SHP77 (cell line): ENCODE measurements at places on chromosomes 7 and 10.

- no peak for DNase-seq
Observed at GRCh38 chr10:114282526-114282925, 43.5 kb downstream of the VWA2 start.

- no peak for DNase-seq
Observed at GRCh38 chr7:181738-182137, 10.6 kb upstream of the FAM20C start.

- DNase-seq, result no peak
Observed at GRCh38 chr7:74429153-74429747, 24.5 kb upstream of the GTF2IRD1 start.

DNA sequence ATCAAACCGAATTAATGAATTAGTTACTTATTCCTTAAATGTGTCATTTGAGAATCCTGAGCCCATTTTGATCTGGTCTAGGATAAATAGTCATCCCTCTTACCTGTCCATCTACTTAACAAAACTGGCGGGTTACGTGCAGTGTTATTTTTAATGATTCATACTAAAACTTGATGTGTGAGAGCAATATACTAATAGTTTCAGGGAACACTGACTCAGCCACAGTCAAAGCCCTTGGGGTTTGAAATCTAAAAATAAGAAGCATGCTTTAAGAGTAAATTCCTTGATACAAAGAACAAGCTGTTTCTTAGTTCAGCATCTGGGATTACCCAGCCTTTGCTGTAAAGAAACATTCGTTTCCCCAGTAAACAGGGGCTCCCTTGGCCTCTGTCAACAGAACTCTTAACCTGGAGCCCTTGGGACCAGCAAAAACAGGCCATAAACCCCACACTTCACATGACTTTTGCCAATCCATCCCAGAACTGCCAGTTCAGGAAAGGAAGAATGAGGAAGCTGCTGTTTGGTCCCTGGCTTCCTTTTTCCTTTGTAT, 370.6 kb upstream of the IGFBP3 start:
- no peak for DNase-seq

DNA sequence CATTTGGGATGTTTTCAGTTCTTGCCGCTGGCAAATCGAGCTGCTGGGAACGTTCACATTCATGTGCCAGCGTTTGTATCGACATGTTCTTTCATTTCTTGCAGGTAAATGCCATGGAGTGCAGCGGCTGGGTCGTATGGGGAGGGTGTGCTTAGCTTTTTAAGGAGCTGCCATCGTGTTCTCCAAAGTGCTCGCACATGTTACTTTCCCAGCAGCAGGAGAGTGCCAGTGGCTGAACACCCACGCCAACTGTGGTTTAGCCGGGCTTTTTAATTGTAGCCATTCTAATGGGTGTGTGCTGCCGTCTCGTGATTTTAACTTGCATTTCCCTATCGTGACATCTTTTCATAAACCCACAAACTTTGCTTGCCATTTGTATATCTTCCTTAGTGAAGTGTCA, 11.6 kb upstream of the BNIP3 start:
- no peak for DNase-seq

DNA sequence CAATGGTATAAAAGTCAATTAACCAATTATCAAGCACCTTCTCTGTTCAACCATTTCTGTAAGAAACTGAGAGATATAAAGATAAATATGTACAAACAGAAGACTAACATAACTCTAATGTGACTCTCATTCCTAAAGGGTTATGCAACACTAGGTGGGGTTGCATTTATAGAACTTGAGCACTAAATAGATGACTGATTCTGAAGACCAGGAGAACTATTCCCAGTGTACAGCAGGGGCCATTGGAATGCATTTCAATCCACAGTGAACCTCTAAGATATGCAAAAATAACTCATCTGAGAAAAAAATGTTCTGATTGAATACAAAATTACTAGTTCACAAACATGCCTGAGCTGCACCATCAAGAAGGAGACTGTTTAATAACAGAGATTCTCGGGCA, 341.2 kb upstream of the STEAP1 start:
- no peak for DNase-seq

DNA sequence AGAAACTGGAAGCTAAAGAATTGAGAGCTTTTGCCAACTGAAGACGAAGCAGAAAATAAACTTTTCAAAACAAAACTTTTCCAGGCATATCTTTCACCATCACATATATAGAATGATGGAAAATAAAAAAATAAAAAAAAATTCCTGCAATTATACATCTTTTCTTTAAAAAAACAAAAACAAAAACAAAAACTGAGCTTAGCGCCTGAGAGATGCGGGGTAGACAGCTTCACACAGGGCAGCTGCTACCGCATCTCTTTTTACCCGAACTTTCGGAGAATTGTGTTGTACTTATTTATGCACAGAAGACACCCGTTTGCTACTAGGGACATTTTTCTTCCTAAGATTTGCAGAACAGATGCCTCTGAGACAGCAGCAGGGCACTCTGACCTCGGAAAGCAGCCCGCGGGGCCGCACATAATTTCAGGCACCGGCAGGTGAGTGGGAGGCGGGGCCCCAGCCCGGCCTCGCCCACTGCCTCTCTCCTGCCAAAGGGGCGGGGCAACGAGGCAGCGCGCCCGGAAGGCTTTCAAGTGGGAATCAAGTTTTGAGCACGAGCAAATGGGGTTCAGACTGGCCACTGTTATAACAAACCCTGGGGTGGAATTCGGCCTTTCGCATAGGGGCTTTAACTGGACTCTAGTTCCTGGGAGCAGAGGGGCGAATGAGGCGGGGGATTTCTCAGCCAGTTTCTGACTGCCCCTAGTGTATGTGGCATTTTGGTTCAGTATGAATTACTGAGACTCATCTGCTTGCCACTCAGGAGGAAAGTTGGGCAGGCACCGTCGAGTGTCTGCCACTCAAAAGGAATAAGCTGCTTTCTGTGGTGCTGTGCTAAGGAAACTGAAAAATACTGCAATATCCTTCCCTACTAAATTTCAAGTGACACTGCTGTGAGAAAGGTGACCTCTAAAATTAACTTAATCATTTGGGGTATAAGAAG, 18.5 kb upstream of the FAM133B start:
- DNase-seq, result peak; percentile 21

DNA sequence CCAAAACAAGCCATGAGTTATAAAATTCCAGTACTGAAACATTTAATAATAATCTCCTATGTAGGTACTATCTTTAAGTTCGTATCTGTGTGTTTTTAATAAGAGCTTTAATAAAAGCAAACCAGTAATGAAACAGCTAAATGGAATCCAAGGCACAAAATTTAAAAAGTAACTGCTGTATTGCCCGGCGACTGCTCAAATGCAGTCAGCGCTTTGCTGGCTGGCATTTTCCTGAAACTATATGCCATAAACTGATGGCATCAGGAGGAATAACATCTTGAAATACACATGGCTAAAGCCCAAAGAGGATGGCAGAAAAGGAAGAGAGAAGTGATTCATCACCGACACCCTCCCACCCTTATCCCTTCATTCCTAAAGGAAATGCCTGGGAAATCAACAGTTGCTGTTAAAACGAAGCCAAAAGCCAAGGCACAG, 133.1 kb downstream of the CUBN start:
- no peak for DNase-seq

DNA sequence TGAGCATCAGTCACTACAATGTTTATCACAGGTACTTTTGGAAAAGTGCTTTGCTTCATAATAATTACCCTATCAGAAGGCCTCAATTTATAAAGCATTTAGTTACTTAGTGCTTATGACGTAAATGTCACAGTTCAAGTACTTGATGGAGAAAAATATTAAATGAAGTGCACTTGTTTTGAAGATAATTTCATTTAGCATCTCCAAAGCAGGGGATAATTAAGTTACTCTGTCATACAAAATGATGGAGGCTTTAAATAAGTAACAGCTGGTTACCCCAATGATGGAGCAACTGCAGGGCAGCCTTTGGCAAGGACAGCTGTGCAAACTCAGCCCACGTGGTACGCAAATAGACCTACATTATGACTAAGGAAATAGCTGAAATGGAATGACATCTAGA, 768.8 kb downstream of the GRM8 start:
- peak; percentile 95 for DNase-seq

DNA sequence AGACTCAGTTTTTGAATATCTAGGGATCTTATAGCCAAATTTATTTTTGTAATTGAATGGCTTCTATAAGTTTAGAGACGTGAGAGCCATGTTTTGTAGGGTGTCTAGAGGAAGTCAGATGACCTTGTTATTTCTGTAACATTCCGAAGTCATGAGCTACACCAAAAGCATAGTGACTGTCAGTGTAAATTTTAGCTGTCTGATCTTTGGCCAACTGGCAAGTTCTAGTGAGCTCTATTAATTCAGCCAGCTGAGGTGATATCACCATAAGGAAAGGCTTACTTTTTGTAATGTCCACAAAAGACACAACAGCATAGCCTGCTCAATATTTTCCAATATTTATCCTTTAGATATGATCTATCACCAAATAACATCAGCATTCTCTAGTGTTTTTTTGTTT, 9.9 kb upstream of the NT5C3A start:
- no peak for DNase-seq

GRCh38 chr7:117950601-117951260, 77.5 kb upstream of the CTTNBP2 start:
- DNase-seq, result no peak

DNA sequence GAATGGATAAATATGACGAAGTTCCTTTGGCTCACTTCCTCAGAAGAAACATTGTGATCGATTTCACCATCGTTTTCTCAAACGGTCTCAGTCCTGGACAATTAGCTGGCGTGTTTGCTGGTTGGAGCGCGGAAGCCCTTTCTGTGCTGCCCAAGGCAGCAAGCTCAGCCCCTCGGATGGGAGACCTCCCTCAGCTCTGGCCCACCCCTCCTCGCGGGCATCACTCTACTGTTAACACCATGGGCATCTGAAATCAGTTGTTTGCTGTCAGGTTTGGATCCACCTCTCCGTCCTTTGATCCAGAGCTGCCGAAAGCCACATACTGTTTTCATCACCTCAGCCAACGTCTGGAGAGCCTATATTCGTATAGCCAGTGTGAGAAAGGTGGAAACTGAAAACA, 68.2 kb downstream of the C10orf143 start:
- no peak for DNase-seq

- no peak for DNase-seq
Observed at GRCh38 chr7:40211276-40212003, 76.6 kb downstream of the SUGCT start.

DNA sequence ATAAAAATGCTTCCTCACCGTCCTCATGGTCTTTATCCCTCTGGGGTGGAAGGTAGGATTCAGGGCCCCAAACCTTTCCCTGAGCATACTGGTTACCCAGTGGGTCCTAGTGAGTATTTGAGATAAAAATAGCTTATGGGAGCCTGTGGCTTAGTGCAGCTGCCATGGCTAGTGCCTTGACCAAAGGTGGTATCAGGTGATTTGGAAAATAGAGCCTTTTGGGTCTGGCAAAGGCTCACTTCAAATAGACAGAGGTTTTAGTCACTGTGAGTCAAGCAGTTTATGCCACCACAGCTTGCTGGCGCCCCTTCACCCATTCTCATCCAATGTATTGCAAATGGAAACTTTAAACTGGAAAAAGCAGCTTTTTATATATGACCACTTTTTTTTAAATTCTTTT, 30.4 kb downstream of the PLAU start:
- DNase-seq, result no peak

DNA sequence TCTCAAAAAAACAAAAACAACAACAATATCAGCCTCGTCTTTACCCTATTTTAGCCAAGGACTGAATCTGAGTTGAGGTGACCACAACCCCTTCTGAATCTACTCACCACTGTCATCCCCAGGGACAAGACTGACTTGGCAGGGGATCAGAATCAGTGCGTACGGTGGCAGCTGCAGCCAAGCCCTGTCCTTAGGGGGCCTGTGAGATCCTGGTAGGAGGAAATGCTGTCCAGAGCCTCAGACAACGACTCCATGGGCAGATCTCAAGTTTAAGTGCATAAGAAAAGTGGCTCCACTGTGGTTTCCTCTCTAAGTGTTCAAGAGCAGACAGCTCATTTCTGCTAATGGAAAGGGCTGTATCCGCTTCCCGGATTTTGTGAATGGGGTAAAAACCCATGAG, 22.4 kb upstream of the CYTH3 start:
- DNase-seq, result no peak

- no peak for DNase-seq
Observed at GRCh38 chr10:125151553-125152449, 8.6 kb downstream of the CTBP2 start.

GRCh38 chr10:71394926-71395562, 1.7 kb upstream of the CDH23 start:
- no peak for DNase-seq

DNA sequence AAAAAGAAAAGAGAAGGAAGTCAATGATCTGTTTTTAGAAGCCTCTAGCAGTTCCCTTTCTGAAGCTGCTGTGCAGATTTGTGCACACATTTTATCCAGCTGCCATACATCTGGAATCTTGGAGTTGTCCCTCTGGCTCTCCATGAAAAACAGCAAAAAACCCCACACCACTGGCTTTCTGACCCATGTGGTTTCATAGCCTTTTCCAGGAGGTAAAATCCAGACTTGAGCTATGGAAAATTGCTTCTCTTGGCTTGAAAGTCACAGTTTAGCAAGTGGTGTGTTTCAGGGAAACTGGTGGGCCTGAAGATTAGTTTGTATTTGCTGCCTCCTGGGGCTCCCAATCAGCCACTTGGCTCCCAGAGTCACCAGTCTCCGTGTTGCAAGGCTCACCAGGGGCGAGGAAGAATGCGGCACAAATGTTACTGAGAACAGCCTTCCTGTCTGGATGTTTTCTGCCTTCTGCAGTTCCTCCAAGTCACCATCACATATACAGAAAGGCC, 50.1 kb upstream of the ADRB1 start:
- no peak for DNase-seq

- no peak for DNase-seq
Observed at GRCh38 chr7:94417901-94418300, 23.2 kb downstream of the COL1A2 start.

- peak; percentile 82 for DNase-seq
Observed at GRCh38 chr7:41711283-41712064, 8.6 kb upstream of the INHBA start.

GRCh38 chr10:103086261-103086660, 106.8 kb downstream of the NT5C2 start:
- no peak for DNase-seq

- DNase-seq, result no peak
Observed at GRCh38 chr10:12973149-12973718, 28.3 kb downstream of the CCDC3 start.

DNA sequence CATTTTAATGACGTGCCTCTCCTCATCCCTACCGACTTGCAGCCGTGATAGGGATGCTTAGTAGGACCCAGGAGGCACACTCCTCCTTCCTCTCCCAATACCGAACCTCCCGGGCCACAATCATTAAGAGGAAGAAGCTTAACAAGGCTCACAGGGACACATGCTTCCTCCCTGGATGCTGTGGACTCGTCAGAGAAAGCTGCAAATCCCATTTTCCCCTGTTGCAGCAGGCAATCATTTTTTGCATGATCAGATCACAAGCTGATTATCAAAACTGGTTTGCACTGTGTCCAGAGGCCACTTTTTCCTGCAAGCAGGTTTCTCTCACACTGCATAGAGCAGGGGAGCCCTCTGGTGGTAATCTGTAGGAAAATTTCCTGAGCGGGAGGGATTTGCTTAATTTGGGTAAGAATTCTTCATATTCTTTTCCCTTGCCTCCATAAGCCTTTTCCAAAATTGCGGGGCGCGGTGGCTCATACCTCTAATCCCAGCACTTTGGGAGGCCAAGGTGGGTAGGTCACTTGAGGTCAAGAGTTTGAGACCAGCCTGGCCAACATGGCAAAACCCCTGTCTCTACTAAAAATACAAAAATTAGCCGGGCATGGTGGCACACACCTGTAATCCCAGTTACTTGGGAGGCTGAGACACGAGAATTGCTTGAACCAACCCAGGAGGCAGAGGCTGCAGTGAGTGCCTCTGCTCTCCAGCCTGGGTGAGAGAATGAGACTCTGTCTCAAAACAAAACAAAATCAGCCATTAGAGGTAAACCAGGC, 16.1 kb upstream of the LAMB4 start:
- DNase-seq, result peak; percentile 28
